Stimulated activated CD8-positive, alpha-beta memory T cell treated with anti-CD3 and anti-CD28 coated beads, Interleukin-2, amount 100 ng/mL, for 1 hour (primary cell): ENCODE measurements at places on chromosomes 7 and 10.

DNA sequence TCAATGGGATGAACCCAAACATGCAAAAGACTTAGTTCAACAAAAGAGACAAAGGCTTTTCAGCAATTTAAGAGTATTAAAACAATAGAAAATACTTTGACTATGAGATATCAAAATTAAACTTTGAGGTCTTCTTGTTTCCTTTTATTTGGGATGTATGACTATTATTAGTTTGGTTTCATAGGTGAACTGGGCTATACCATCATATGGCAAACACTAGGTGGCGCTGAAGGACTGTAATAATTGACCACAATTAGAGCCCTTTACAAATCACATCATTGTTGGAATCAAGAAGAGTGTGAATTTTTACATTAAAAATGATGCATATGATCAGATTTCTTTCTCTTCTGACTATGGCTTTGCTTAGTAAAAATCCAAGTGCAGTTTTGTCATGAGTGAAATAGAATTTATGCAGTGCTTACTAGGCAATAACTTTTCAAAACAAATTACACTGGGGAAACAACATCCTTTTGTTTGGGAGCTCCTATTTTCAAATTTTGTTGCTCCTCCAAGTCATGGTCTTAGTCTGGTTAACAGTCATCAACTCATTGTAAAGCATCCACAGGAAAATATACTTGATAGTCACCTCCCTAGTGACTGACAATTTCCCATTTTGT, 14.7 kb upstream of the NXPH1 start:
- no peak for DNase-seq

- no peak for DNase-seq
Measured at GRCh38 chr10:126221874-126222273, 166.4 kb downstream of the ADAM12 start.

DNA sequence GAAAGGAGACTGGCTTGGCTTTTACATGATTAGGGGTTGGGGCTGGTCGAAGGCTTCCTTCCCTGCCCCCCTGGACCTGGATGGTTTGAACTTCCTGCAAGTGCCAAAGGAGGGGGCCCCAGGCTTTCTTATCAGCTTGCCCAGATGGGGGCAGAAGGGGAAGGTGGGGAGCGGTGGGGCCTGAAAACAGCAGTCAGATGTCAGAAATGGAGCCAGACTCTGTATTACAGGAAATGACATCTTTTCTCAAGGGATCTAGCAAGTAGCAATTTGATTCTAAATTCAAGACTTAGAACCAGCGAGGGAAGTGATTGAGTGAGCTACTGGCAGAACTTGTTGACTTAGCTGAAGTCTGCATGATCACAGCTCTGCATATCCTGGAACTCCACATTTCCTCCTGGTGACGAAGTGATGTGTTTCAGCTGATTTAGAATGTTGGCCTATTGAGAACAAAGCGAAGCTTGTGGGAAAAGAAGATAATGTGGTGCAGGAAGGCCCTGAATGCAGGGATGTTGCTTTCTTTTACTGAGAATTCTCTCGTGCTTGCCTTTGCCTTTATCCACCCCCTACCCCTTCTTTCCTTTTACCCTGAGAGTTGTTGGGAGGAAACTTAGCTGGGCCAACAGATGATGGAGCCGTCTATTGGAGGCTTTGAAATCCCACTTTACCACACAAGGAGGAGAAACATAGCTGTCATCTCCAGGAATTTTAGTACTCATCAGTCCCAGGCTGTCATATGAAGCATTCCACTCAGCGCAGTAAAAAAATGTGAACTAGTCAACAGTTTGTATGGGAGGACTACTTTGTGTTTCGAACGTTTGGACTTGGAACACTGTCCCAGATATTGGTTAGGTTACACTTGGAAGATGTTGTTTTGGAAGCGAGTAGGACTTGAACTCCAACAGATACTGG, 43.2 kb downstream of the CCNY start:
- DNase-seq, result no peak

GRCh38 chr10:126479280-126479895, 91.1 kb upstream of the ADAM12 start:
- DNase-seq, result no peak

DNA sequence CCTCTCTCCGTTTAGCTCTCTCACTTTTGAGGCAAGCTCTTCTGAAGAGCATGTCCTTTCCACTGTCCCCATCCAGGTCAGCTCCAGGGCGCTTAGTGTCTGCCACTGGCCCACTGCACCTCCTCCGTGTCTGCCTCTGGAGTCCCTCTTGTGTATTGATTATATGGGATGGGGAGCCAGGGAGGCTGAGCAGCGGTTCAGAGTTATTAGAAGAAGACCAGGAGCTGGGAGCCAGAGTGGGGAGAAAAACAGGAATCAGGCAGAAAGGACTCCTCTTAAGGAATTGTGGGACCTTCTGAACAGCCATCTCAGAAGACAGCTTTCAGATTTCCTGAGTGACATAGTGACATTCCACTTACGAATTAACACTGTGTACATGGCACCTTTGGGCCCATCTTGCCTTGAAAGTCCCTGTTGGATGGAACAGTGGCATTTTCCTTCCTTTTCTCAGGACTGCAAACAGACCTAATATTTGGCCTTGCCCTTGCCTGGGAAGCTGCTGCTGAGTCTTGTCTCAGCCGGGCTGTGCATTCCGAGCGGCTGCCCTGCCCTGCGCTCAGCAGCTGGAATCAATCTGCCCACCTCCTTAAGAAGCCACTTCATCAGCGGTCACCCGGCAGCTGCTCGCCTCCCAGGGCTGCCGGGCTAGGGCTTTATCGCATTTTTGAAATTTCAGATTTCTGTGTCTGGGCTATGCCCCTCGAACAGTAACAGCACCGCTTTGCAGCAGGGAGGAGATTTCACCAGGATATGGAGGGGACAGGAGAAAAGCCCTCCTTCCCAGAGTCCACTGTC, 81.1 kb upstream of the PRKG1 start:
- DNase-seq, result no peak

DNA sequence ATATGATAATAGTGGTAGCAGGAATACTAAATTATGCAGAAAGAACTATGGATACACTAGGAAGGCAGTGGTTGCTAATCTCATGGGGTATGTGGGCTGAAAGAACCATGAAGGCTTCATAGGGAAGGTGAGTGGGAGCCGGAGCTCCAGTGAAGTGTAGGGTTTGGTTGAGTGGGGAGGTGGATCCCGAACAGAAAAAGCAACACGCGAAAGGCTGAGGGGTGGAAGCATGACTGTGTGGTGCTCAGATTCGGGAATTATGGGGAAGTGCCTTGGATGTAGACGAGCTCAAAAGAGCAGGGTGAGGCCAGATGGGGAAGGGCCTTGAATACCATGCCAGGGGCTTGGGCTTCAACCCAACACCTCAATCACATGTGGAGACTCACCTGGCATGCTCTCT, 715.1 kb downstream of the TYW1 start:
- no peak for DNase-seq

- no peak for DNase-seq
Measured at GRCh38 chr10:24723386-24723787, 300 bp downstream of the ARHGAP21 start.

DNA sequence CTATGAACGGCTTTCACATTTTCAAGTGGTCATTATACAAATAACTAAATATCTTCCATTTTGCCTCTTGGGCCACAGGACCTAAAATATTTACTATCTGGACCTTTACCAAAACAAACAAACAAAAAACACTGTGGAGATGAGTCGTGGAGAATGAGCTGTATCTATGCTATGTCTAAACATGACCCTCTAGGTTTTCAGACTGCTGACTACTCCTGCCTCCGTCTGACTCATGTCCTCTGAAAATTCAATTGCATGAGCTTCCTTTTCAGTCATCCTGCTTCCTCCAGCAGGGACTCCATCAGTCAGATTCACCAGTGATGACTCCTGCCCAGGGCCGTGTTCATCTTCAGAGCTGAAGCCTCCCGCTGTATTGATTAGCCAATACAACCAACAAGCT, 96.8 kb downstream of the COL28A1 start:
- no peak for DNase-seq

DNA sequence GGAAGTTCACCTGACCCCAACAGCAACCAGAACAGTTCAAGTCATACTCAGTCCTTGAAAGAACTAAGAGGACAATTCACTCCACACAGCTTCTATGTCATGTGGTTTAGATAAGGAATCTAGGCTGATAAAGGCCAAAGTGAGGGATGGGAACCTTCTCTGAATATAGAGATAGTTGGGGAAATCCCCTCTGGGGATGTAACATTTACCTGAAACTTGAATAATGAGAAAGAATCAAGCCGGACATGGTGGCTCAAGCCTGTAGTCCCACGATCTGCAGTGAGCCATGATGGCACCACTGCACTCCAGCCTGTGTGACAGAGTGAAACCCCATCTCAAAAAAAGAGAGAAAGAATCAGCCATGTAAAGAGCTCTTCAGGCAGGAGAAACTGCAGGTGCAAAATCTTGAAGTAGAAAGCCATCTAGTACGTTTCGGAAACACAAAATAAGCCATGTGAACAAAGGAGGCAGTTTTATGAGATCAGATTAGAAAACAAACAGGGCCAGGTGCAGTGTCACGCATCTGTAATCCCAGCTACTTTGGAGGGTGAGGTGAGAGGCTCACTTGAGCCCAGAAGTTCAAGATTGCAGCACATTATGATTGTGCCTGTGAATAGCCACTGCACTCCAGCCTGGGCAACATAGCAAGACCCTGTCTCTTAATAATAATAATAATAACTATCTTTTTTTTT, 4.5 kb upstream of the DNMBP start:
- DNase-seq, result no peak

DNA sequence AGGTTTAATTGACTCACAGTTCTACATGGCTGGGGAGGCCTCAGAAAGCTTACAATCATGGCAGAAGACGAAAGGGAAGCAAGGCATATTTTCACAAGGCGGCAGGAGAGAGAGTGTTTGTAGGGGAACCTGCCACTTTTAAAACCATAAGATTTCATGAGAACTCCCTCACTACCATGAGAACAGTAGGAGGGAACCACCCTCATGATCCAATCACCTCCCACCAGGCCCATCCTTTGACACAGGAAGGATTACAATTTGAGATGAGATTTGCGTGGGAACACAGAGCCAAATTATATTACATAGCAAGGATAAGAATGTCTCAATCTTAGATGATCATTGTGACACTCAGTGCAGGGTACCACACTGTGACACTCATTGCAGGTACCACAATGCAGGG, 44.2 kb downstream of the MRPL32 start:
- DNase-seq, result no peak

DNA sequence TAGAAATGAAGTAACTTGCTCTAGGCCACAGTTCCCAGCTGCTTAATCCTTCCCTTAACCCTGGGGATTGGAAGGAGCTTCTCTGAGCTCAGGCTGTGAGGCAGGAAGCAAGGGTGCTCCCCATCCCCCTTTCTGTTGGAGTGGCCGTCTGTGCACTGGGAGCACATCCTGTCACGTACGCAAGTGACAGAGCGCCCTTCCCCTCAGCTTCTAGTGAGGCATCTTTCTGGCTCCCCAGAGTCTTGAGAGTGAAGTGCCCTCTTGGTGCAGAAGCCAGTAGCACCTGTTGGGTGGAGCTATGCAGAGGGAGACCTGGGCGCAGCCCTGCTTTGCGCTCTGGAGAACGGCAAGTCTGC, 47.8 kb downstream of the SHH start:
- DNase-seq, result no peak

DNA sequence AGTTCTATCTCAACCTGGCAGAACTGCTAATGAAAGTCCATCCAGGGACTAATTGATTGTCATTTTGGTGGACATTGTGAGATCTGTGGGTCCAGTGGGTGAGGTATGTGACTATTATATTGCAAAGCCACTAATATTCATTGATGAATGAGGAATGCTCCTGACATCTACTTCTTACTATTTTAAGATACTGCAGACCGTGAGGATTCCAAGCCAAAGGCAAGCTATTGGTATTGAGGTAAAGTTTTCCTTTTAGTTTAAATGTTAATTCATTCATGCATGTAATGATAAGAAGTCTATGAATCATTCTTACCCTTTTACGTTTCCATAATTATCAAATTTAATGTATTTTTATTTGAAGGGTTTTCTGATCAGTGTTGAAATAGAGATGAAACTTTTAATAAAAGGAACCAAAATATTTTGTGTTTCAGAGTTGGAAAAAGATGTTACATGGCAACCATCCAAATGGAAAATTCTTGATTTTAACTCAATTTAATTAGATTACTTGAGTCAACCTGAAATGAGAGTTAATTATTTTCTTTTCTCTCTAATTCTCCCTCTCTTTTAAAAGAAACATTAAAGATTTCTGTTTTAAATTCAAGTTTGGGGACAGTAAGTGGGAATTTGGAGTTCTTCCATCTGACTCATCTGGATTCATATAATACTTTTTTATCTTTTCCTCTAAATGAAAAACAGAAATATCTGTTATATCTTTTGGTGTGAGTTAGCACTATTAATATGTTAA, 39.6 kb downstream of the NUP205 start:
- DNase-seq, result no peak

DNA sequence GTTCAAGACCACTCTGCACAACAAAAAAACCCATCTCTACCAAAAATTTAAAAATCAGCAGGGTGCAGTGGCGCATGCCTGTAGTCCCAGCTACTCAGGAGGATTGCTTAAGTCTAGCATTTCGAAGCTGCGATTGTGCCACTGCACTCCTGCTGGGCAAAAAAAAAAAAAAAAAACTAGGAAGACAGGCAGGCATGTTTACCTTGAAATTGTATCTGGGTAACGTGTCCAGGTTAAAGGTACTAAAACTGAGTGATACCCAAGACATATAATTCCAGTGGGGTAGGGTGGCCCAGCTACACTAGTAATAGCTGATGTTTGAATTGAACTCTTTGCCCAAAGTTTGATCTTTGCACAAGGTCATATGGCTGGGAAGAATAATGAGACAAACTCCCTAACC, 16.2 kb downstream of the GHITM start:
- DNase-seq, result no peak

- DNase-seq, result no peak
Measured at GRCh38 chr10:4824791-4825310, 1.2 kb upstream of the AKR1E2 start.

DNA sequence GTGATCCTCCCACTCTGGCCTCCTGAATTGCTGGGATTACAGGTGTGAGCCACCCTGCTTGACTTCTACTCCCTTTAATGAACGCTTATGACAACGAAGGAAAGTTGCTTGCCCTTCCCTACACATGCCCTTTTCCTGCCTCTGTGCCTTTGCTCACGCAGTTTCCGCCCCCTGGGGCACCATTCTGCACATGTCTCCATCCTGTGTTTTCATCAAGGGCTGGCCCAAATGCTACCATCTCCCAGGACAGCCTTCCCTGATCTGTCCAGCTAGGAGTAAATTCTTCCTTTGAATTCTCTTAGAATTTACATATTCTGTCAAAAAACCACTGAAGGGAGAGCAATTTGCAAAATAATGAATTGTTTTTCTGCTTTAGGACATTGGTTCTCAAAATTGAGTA, 50.0 kb upstream of the KMT2C start:
- DNase-seq, result no peak

GRCh38 chr7:151511946-151512345, 7.7 kb downstream of the RHEB start:
- DNase-seq, result no peak
